ENCODE measurements at places on chromosomes 5 and 9.

- peak; percentile 10 for DNase-seq
Measured at GRCh38 chr5:123538670-123539459, 26.9 kb downstream of the CSNK1G3 start.

DNA sequence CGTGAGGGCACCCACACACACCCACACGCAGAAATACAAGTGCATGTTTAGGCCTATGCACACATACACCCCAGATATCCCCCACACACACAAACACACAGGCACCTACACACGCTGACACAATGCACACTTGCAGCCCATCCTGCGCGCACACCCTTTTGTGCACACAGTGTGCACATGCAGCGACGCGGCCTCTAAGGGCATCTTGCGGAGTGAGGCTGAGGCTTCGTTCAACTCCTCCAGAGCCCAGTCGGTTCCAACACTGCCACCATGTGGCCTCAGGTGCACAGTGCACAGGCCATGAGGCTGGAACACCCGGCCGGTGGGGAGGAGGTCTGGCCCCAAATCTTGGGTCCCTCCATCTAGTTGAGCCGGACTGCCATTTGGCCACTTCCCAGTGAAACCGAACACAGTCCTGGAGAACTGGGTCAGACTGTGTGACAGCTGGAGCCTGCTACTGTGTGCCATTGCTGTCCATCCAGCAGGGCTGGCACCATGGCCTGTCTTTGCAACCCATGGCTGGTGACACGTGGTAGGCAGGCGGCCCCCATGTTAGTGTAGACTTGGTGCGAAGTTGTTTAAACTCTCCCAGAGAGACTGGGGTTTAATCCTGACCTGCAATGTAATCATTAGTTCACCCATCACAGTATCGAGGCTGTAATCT is 97.7 kb upstream of the MVB12B start:
- DNase-seq, result peak; percentile 74

DNA sequence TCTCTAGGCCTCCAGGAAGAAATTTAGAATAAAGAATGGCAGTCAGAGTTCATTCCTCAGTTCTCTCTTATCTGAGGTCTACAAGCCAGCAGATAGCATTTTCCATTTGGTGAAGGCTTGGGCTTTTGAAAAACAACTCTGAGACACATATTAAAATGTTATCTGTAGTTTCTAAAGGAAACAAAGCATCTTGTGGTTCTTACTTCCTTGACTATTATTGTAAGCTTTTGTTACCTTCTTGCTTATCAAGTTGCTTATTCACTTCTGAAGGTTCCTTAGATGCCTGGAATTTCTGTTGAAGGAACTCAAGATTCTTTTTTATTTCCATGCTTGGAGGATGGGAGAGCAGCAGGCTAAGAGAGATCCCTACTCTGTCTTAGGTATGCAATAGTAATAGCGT is 79.2 kb upstream of the MRPS30 start:
- DNase-seq, result no peak

DNA sequence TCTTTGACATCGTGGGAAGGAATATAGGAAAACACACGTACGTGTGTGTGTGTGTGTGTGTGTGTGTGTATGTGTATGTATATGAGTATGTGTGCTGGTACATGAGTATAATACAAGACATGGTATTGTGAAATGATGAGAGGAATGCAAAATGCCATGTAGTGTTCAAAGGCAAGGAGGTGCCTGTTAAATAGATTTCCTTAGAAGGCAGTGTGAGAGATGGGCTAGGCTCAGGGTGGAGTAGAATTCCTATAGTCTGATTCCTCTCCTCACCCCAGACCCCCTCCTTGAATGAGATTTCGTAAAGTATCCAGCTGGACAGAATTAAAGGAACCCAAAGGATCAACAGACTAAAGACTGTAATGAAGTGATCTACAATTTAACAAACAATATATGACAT is 11.1 kb downstream of the GPR21 start:
- DNase-seq, result peak; percentile 59

DNA sequence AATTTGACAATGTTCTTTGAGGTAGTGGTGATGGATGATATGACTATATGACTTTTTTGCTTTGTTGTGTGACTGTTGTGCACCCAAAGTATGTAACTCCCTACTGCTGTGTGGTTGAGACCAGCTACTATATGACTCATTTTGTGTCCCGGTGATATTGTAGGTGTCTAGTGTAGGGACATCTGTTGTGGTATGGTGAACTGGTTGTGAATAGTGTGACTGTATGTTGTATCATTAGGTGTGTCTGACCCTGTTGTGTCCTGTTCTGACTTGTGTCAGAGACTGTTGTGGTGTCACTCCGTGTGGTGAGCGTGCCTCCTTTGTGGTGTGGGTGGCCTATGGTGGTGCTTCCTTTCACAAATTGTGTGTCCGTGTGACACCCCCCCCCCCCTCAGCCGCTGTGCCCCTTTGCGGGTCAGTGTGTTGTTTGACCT is 11.2 kb upstream of the CXXC5 start:
- DNase-seq, result peak; percentile 60

DNA sequence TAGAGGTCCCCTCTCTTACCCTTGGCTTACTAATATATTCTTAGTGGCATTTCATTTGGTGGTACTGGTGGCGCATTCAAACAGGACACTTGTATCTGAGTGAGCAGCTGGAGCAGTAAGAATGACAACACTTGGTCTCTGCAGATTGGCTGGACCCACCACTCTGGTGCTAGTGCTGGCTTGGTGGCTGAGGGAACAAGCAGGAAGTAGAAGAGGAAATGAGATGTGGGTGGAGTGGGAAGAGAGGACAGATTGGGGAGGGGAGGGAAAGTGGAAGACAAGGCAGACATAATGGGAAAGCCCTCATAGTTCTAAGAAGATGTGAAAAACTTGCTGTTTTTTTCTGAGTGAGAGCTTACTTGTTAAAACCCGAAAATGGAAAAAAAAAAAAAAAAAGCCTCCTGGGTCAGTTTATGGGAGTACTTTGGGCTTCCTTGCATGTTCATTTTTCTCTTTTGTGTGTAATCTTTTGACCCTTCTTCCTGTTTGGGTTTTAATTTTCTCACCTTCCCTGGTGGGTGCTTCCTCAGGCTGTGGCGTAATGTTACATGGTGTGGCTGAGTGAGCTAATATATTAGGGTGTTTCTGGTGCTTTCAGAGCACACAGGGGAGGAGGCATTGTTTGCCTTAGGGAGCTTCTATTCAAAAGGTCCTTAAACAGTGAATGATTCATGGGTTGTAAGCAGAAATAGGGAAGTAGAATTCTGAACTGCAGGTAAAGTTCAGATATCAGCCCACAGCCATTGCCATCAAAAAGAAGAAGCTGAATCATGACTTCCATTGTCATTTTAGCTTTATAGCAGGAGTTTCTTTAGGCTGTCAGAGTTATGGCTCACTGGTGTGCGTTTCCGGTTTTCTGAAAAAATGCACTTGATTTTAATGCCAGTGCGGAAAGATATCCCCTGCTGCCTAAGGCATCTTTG is 52.3 kb downstream of the TLE4 start:
- peak; percentile 42 for DNase-seq

All from cardiac fibroblast (primary cell).